ENCODE measurements at places on chromosomes 13 and 19.

DNA sequence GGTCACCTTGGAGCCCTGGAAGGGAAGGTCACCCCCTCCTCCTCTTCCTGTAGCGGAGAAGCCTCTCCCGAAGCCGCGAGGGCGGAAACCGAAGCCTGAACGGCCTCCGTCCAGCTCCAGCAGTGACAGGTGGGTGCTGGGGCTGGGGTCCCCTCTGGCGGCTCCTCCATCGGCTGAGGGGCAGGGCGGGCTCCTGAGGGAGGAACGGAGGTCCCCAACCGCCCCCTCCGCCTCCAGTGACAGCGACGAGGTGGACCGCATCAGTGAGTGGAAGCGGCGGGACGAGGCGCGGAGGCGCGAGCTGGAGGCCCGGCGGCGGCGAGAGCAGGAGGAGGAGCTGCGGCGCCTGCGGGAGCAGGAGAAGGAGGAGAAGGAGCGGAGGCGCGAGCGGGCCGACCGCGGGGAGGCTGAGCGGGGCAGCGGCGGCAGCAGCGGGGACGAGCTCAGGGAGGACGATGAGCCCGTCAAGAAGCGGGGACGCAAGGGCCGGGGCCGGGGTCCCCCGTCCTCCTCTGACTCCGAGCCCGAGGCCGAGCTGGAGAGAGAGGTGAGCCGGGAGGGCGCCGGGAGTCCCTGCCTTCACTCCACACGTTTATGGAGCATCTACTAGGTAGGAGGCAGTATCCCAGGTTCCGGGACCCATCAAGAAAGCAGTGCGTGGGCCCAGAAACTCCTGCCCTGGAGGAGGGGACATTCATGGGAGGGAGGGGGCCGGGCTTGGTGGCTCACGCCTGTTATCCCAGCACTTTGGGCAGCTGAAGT lies 22.0 kb downstream of the HDGFL2 start:
- no peak for DNase-seq

DNA sequence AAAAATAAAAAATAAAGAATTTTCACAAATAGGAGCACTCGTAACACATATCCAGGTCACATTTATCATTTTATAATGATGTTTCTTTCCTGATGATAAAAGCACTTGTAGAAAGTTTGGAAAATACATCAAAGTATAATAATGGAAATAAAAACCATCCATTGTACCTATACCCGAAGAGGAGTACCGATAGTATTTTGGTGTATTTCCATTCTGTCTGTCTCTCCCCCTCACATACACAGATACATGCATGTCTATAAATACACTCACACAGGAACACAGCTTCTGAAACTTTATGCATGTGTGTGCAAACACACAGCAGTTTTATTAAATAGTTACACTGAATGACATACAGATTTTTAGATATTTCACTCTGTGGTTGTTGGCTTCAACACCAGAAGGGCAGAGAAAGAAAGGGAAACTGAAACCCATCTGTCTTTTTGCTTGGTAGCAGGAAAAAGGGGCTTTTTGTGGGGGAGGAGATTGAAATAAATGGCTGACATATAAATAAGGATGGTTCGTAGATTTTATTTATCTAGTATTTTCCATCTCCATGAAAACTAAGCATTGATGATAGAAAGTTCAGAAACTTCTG lies 114.8 kb downstream of the LRCH1 start:
- DNase-seq = no peak

DNA sequence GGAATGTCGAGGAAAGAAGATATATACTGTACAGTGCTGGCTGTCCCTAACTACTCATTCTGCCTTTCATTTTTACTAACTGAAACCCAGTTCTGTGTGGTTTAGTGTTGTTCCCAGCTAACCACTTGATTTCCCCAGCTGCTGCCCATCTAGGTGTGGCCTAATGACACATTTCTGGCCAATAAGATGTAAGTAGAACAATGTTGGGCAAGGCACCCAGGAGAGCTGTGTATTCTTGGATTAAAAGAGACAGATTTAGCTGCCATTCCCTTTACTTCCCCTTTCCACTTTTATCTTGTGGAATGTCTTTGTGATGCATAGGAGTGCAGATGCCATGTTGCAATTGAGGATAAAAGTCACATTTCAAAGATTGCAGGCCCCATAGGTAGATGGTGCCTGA lies 28.3 kb upstream of the PCDH9 start:
- DNase-seq = no peak

GRCh38 chr13:36142735-36143134 lies 11.6 kb upstream of the DCLK1 start:
- no peak for DNase-seq

DNA sequence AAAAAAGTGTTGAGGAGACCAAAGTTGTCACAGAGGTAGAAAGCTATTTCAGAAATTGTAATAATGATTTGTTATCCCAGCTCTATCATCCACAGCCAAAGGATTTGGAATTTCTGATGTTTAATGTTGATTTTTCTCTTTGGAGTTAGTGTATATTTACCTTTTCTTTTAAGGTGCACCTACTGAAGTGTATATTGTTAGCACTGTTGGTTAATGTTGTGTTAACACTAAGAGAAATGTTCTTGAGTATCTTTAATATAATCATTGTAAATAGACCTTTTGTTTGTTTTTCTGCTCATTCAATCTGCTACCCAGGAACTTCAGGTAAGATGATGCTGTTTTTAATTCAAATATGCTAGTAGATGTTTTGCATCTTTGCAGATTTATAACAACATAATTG lies 57.5 kb downstream of the ZAR1L start:
- no peak for DNase-seq

- no peak for DNase-seq
Observed at GRCh38 chr13:40485611-40486517, 180.6 kb downstream of the FOXO1 start.

DNA sequence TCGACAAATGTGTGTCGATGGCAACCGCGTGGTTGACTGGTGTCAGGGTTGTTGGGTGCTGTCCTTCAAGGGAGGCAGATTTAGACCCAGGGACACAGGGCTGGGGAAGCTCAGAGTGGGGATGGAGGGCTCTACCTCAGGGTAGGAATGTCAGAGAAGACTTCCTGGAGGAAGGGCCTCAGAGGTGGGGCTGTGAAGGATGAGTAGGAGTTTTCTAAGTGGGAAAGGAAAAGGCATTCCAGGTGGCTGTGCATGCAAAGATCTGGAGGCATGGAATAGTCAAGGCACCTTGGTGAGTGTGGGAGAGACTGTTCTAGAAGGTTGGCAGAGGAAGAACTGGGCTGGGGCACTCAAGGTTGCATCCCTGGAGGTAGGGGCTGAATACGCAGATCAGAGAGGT lies 2.0 kb downstream of the NRTN start:
- no peak for DNase-seq

DNA sequence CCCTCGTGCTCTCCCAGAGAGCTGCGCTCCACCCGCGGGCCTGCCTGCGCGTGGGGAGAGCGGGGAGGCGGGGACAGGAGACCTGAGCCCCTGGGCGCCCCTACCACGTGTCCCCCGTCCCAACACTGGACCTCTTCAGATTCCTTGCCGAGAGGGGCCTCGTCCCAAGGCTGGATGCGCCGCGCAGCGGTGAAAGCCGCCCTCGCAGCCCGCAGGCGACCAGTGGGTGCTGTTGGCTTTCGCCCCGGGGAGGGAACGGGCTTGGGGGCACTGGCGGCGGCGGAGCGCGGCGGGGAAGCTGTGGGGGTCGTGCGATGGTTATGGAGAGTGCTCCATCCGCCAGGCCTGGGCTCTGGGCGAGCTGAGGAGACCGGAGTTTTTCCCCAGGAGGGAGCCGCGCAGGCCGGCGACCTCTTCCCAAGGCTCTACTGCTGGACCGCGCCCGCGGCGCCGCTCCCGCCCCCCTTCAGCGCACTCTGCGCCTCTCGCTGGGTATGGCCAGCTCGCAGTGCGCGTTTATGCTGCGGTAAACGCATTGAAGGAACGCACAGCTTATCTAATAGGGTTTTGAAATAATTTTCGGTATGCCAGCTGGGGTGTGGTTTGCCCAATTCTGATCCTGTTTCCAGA lies 17.2 kb upstream of the RNF17 start:
- DNase-seq = no peak

DNA sequence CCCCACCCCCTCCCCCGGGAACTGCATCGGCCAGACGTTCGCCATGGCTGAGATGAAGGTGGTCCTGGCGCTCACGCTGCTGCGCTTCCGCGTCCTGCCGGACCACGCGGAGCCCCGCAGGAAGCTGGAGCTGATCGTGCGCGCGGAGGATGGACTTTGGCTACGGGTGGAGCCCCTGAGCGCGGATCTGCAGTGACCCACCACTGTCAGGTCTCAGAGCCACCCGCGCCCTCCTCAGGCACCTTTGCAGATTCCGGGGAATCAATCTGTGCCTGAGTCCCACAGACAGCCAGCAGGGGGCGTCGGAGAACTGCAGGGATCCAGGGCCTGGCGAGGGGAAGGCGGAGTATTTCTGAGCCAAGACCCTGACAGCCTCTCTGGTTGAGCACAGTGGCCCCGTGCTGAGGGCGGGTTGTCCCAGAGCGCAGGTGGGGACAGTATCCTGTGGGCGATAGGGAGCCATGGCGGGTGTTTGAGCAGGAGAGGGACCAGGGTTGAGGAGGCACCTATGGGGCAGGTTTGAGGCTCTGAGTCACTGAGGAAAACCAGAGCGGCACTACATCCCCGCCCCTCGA lies 30.4 kb upstream of the CYP4F8 start:
- peak; percentile 85 for DNase-seq

DNA sequence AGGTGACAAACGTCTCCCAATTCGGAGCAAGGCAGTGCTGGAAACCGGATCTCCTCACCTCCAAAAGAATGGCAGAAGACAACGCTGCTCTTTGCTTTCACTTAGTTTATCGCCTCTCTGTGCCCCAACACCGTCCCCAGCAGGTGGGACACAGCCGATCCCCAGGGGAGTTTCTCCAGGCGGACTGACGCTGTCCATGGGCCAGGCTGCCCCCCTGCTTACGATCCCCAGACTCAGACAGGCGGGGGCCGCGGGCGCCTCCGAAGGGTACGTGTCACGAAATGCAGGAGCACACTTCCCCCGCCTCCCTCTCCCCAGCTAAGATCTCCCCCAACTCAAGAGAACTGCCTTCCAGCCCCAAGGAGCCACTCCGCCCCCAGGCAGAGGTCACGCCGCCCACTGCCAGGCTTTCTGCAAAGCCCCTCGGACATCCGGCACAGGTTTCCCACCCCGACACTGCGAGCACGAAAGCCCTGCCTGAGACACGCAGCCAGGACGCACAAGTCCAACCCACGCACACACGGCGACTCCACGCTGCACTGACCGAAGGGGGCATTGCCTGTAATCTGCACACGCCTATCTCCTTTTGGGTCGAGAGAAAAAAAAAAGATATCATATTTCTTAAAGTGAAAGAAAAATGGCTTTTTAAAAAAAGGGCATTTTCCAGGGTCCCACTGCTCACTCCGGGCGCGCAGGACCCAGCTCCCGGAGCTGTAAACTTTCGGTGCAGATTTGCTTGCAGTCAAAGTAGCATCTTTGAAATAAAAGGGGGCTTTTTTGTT lies 2.0 kb downstream of the SPRY2 start:
- no peak for DNase-seq

GRCh38 chr19:17654993-17655392 lies 33.2 kb downstream of the UNC13A start:
- DNase-seq = no peak

DNA sequence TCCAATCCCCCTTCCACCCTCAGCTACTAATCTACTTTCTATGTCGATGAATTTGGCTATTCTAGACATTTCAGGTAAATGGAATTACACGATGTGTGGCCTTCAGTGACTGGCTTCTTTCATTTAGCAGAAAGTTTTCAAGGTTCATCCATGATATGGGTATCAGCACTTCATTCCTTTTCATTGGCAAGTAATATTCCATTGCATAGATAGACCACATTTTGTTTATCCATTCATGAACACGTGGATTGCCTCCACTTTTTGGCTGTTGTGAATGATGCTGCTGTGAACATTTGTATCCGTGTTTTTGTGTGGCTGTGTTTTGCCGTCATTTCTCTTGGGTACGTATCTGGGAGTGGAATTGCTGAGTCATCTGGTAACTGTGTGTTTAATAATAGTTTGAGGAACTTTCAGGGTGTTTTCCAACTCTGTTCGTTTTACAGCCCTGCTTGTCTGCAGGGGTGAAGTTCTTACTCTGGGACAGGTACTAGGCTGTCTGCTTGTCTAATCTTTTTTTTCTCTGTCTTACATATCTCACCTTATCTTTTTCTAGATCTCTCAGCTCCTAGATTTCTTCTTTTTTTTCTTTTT lies 32.5 kb downstream of the MARK4 start:
- DNase-seq = no peak

GRCh38 chr13:65825039-65825438 lies 1405.1 kb downstream of the PCDH9 start:
- DNase-seq = no peak

GRCh38 chr13:39565036-39565949 lies 37.7 kb downstream of the LHFPL6 start:
- no peak for DNase-seq

GRCh38 chr19:55661826-55662225 lies 7.0 kb downstream of the U2AF2 start:
- no peak for DNase-seq

DNA sequence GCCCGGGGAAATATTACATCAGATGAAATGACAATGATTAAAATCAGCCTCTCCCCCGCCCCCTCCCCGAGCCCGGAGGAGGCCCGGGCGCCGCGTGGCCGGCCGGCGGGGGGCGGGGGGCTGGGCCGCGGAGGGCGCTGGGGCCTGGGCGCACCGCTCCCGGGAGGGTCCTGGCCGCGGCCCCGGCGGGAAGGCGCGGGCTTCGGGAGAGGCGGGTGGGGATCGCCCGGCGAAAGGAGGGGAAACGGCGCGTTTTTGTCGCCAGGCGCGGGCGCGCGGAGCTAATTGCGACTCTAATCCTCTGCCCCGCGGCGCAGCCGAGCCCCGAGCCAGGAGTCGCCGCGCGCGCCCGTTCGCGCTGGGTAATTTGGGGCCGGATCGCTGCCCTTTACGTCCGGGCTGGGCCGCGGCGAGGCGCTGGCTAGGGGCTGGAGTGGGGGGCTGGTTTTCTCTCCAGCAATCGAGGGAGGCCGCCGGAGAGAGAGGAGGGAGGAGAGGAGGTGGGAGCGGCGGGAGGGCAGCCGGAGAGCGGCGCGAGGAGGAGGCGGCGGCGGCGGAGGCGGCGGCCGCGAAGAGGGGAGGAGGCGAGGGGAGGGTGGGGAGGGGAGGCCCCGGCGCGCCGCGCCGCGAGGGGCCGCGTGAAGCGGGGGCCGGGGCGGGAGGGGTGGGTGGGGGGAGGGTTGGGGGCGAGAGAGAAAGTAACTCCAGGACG lies at the start of gene KCTD15:
TSS of gene KCTD15 (plus strand) at position 707 of the 712 bp plus-strand sequence. CDS start 3,585 bp downstream, outside the sequence.
- no peak for DNase-seq

GRCh38 chr13:33183431-33184111 lies 102.0 kb downstream of the STARD13 start:
- DNase-seq = no peak

DNA sequence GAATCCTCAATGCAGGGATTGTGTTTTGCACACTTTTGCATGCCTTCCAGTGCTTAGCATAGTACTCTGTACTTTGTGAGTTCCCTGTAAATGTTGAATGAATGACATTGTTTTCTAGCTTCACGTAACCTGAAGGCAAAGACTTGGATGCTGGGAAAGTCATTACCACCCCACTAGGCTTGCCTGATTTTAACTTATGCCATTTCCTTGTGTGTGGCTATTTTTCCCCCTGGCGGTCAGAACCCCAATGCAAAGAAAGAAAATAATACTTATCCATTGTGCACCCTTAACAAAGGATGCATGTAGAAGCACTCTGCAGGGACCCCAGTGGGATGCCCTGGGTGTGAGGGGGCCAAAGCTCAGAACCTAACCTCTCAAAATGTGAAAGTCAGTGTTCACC lies 1.2 kb upstream of the ENOX1 start:
- DNase-seq = no peak

- no peak for DNase-seq
Observed at GRCh38 chr13:73173279-73173811, 114.5 kb downstream of the KLF5 start.

- no peak for DNase-seq
Observed at GRCh38 chr13:47190696-47191305, 293.9 kb upstream of the HTR2A start.
